ENCODE measurements at places on chromosomes 4 and X.

DNA sequence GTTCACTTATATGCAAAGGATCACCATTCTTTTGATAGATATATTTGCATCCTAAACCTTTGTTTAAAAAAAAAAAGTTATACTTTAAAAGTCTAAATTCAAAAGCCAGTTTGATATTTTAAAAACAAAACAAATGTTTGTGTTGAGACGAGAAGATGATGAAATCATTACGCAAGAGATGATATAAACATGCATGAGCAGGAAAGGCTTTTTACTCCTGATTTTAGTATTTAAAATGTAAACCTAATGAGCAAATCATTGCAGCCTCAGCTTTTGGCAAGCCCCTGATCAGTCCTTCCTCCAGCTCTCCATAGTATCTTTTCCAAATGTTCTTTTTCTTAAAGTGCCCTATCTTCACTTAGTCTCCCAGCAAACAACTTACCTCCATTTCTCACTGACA lies 115.6 kb downstream of the ARAP2 start:
- DNase-seq, result no peak

- DNase-seq, result no peak
Observed at GRCh38 chrX:21845096-21845495, 5.7 kb downstream of the MBTPS2 start.

GRCh38 chr4:110620691-110621327 lies 2.1 kb downstream of the PITX2 start:
- DNase-seq, result peak; percentile 81

DNA sequence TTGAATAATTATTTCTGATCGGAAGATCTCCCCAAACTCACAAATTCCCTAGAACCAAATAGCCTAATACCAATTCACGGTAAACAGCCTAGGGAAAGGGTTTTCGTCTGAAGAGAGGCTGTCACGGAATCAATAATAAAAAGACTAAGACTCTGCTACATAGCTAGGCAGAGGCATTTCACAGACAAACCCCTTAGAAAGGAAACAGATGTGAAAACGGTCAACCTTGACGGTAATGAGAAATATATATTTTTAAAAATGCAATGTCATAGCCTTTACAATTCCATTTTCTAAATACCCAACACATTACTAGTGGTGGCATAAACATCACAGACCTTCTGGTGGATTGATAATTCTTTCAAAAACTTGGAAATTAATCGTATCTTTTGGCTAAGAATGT lies 28.4 kb downstream of the PROM1 start:
- no peak for DNase-seq

- peak; percentile 57 for DNase-seq
Observed at GRCh38 chrX:63250253-63250868, 100.8 kb downstream of the SPIN4 start.

DNA sequence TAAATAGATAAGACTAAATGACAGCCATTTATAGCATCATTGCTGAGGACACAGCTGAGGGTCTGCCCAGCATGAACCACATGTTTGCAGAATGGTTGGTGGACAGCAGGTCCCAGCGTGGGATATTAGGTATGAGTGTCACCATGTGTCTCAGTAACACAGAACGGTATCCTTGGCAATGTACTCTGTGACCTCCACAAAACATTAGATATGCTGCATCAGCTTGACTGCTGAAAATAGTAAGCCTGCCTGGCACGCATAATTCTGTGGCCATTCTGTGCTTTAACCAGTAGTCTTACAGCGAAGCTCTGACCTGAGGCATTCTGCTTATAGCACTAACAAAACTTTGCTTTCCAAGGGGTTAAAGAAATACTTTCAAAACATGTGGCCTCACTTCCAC lies 32.0 kb downstream of the LIMCH1 start:
- DNase-seq, result no peak

DNA sequence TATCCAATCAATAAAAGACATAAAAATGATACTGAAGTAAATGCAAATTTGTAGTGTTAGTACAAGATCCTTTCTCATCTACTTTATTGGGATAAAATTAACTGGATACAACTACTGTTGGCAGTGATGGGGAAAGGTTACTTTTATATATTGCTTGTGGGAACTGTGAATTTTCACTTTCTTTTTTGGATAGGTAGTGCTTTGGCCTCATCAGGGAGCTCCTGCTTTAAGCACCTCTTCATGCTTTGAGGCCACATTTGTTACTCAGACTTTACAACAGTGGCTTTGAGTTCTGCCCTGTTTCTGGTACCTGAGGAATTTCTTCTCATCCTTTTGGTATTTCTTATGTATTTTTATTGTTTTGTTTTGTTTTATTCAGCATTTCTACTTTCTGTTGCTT lies 316.8 kb upstream of the ZCCHC13 start:
- no peak for DNase-seq

GRCh38 chr4:71186566-71187403 lies 152.0 kb upstream of the SLC4A4 start:
- peak; percentile 23 for DNase-seq

GRCh38 chr4:54695788-54696187 lies 38.0 kb downstream of the KIT start:
- DNase-seq, result no peak

GRCh38 chrX:109709129-109709631 lies 23.9 kb downstream of the ACSL4 start:
- DNase-seq, result peak; percentile 30

- DNase-seq, result no peak
Observed at GRCh38 chr4:26484516-26484915, 5.8 kb downstream of the CCKAR start.

DNA sequence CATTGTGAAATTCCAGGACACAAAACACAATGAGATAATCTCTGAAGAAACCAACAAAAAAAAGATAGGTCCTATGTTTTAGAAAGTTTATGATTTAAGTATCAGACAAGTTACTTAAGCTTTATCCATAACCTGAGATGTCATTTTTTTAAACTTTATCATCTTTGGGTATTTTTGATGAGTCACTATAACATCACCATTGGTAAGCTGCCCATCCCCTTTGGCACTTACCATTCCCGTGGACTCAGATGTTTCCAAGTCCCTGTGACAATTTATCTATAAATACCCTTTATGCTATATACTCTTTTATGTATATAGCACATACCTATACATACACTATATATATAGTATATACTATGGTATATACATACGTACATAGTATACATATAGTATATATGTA lies 198.9 kb upstream of the GEMIN8 start:
- DNase-seq, result no peak
